ENCODE measurements at places on chromosomes 1 and 21.

DNA sequence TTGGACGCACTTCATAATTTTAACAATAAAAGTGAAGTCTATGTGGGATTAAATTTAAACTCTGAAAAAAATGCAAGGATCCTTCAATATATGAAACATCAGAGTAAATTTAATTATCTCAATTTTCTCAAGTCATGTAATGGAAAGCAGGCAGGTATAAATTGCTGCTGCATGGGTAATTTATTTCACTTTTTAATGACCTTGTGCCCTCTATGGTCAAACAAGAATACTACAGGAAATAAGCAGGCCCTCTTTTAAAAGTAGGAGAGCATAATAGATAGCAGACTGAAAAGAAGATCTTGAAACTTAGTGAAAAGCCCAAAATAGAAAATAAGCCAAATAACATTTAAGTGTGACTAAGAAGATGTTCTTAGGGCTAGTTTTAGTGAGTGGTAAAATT is 22.9 kb downstream of the BCAS2 start:
- H3K27ac ChIP-seq, result no peak overlapping the region
- H3K36me3 ChIP-seq, result no peaks in the 10 kb centered on the region
- DNase-seq, result peak; percentile 56
- H3K4me1 ChIP-seq, result no peaks in the 10 kb centered on the region
- no peak overlapping the region for H3K4me3 ChIP-seq

DNA sequence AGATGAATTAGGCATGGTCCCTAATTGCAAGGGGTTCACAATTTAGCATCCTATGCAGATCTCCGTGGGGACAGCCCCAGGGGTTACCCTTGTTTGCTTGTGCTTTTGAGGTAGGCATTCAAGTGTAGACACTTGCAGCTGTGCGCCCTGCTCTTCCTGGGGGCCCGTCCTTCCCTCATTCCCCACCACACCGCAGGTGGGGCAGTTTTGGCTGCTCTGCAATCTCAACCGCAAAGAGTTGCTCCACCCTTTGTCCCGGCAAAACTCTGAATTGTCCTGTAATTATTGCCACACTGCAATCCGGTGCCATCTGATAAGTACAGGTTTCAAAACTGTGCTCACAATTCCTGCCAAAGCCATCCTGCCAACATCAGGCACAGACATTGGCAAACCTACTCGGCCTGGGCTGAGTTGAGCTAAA is 65.4 kb upstream of the LYST start:
- H3K4me3 ChIP-seq, result no peak overlapping the region
- no peaks in the 10 kb centered on the region for H3K36me3 ChIP-seq
- H3K27ac ChIP-seq, result no peak overlapping the region
- DNase-seq, result no peak
- no peaks in the 10 kb centered on the region for H3K27me3 ChIP-seq

DNA sequence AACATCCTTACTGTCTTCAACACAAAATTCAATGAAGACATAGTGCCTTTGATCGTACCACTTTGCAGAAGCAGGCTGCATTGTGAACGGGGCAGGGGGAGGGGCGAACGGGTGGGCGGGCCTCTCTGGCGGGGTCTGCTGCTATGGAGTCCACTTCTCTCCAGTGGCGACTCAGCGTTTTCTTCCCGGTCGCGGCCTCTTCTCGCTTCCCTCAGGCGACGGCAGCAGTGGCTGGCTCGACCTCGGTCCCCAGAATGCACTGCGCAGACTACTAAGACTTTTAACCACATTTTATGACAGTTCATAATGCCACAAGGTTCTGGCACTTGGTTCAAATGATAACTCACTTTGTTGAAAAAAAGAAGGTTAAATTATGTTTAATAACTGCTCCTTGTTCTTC is 21.2 kb downstream of the GBP2 start:
- H3K27ac ChIP-seq, result no peak overlapping the region
- H3K27me3 ChIP-seq, result no peaks in the 10 kb centered on the region
- no peak overlapping the region for H3K4me3 ChIP-seq
- H3K4me1 ChIP-seq, result peaks cover 7% of the 10 kb centered on the region
- H3K36me3 ChIP-seq, result no peaks in the 10 kb centered on the region

- H3K4me3 ChIP-seq, result no peak overlapping the region
- no peak for DNase-seq
- H3K36me3 ChIP-seq, result no peaks in the 10 kb centered on the region
- peak overlapping the region; percentile 5 for H3K27ac ChIP-seq
- H3K4me1 ChIP-seq, result peaks cover 13% of the 10 kb centered on the region
Observed at GRCh38 chr1:193222056-193222615, 35.7 kb upstream of the B3GALT2 start.

DNA sequence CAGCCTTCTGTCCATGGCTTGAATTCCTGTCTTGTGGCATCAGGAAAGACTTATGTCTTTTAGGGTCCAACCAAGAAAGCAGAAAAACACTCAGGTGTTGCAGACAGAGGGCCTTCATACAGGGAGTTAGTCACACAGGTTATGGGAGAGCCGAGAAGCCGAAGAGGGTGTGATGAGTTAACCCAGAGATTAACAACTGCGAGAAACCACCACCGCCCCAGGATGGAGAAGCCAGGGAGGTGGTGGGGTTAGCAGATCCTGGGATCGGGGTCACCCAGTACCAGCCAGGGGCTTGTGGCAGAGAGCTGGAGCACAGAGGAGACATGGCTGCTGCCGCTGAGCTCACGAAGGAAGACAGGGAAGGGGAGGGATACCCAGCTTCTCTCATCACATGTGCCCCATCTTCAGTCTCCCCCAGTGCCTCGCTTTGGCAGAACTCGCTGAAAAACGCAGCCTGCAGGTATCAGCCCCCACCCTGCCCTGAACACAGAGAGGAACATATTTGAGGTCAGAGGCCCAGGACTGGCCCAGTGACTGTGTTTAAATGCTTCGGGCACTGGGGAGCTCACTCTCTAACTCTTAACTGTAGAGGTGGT is 58.7 kb downstream of the RUNX3 start:
- H3K27me3 ChIP-seq, result no peaks in the 10 kb centered on the region
- H3K4me3 ChIP-seq, result no peak overlapping the region
- no peaks in the 10 kb centered on the region for H3K36me3 ChIP-seq
- DNase-seq, result no peak
- H3K27ac ChIP-seq, result no peak overlapping the region

- H3K27ac ChIP-seq, result peak overlapping the region; percentile 98
- peaks cover 5% of the 10 kb centered on the region for H3K36me3 ChIP-seq
- DNase-seq, result peak; percentile 97
- peak overlapping the region; percentile 56 for H3K4me3 ChIP-seq
- peaks cover 64% of the 10 kb centered on the region for H3K4me1 ChIP-seq
Observed at GRCh38 chr1:43549921-43550597, 19.4 kb downstream of the PTPRF start.

- H3K4me1 ChIP-seq, result no peaks in the 10 kb centered on the region
- no peaks in the 10 kb centered on the region for H3K27me3 ChIP-seq
- DNase-seq, result peak; percentile 27
- H3K36me3 ChIP-seq, result no peaks in the 10 kb centered on the region
Observed at GRCh38 chr1:43822040-43822690, 111.4 kb upstream of the ARTN start.

DNA sequence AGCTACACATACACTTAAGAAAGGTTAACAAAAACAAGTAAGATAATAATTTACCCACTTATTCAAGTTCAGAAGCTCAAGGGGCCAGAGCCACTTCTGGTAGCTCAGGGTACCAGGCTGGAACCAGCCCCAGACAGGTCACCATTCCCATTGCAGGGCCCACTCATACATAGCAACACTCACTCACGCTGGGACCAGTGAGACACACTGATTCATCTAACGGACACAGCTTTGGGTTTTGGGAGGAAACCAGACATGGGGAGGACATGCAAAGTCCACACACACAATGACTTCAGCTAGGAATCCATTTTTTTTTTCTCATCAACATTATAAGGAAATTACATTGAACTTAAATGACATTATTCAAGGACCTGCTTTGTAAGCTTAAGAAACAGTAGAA is 169.1 kb downstream of the ZC3H11B start:
- H3K4me1 ChIP-seq, result no peaks in the 10 kb centered on the region
- H3K36me3 ChIP-seq, result no peaks in the 10 kb centered on the region
- H3K4me3 ChIP-seq, result no peak overlapping the region
- no peak for DNase-seq
- no peaks in the 10 kb centered on the region for H3K27me3 ChIP-seq

GRCh38 chr21:17921579-17922530 is 102.7 kb upstream of the C21orf91 start:
- no peaks in the 10 kb centered on the region for H3K27me3 ChIP-seq
- no peak overlapping the region for H3K27ac ChIP-seq
- H3K4me1 ChIP-seq, result no peaks in the 10 kb centered on the region
- no peaks in the 10 kb centered on the region for H3K36me3 ChIP-seq
- no peak for DNase-seq
- H3K4me3 ChIP-seq, result no peak overlapping the region

- H3K27me3 ChIP-seq, result no peaks in the 10 kb centered on the region
- DNase-seq, result no peak
- H3K4me3 ChIP-seq, result no peak overlapping the region
Observed at GRCh38 chr1:44644806-44645205, 29.5 kb downstream of the TMEM53 start.

GRCh38 chr1:186927884-186928283 is 99.1 kb downstream of the PLA2G4A start:
- H3K27ac ChIP-seq, result no peak overlapping the region
- no peaks in the 10 kb centered on the region for H3K4me1 ChIP-seq

- DNase-seq, result no peak
- H3K4me1 ChIP-seq, result peaks cover 74% of the 10 kb centered on the region
- H3K4me3 ChIP-seq, result peak overlapping the region; percentile 46
- peak overlapping the region; percentile 98 for H3K27ac ChIP-seq
- no peaks in the 10 kb centered on the region for H3K27me3 ChIP-seq
- no peaks in the 10 kb centered on the region for H3K36me3 ChIP-seq
Observed at GRCh38 chr1:66352792-66353191, 181.2 kb upstream of the SGIP1 start.

DNA sequence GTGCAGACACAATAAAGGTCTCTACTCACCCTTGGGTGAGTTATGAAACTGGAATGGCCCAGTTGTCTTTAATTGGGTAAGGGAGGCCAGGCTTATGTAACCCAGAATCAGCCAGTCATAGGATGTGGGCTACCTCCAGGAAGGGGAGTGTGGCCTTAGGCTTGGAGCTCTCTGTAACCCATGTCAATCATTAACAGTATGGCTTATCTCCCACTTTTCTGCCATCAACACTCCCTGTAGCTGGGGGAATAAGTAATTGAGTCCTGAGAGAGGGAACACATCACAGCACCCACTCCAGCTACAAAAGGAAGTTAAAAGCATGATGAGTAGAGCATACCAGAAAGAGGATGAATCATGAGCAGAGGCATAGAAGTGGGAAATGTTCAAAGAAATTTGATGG is 327.0 kb upstream of the DUSP10 start:
- no peak overlapping the region for H3K4me3 ChIP-seq
- no peak for DNase-seq
- no peaks in the 10 kb centered on the region for H3K27me3 ChIP-seq
- peaks cover 29% of the 10 kb centered on the region for H3K4me1 ChIP-seq
- H3K27ac ChIP-seq, result no peak overlapping the region
- H3K36me3 ChIP-seq, result no peaks in the 10 kb centered on the region

- no peak for DNase-seq
- H3K4me1 ChIP-seq, result no peaks in the 10 kb centered on the region
- H3K27ac ChIP-seq, result no peak overlapping the region
- no peaks in the 10 kb centered on the region for H3K27me3 ChIP-seq
- no peaks in the 10 kb centered on the region for H3K36me3 ChIP-seq
- H3K4me3 ChIP-seq, result no peak overlapping the region
Observed at GRCh38 chr1:33400153-33400911, 30.6 kb downstream of the PHC2 start.

- no peaks in the 10 kb centered on the region for H3K4me1 ChIP-seq
- no peak for DNase-seq
- H3K27ac ChIP-seq, result 0 out of 2 replicates have a peak overlapping the region, but pooled peaks have one; percentile 12
- no peaks in the 10 kb centered on the region for H3K36me3 ChIP-seq
- no peak overlapping the region for H3K4me3 ChIP-seq
Observed at GRCh38 chr1:32138965-32139364, 31.1 kb downstream of the KPNA6 start.

DNA sequence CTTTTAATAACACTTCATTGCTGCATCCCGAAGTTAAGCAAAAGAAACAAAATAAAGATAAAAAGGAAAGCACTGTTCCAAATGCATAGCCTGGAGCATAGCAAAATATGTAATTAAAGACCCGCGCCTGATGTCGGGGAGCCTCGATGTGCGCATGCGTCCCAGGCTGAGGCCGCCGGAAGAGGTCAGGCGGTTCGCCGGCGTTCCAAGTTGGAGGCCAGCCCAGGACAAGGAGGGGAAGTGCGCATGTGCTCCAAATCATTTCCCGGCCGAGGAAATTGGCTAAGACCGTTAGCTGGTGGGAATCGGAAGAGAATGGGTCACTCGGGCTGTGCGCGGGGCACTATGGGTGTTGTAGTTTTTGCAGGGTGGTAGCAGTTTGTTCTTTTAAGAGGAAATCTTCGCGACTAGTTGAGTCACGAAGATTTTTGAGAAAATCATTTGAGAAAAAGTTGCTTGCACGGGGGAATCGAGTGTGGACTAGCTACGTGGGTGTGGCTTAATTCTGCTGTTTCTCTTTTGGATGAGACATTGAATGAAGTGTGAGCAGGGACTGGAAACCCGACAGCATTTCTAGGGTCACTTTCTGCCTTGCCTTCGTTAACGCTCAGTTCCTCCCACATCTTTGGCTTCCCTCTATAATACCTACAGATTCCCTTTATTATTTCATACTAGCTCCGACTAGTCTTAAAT is 31.0 kb upstream of the CD1D start:
- H3K36me3 ChIP-seq, result no peaks in the 10 kb centered on the region
- no peak overlapping the region for H3K27ac ChIP-seq
- peaks cover 23% of the 10 kb centered on the region for H3K27me3 ChIP-seq
- peak; percentile 98 for DNase-seq
- H3K4me3 ChIP-seq, result peak overlapping the region; percentile 40
- peaks cover 11% of the 10 kb centered on the region for H3K4me1 ChIP-seq

DNA sequence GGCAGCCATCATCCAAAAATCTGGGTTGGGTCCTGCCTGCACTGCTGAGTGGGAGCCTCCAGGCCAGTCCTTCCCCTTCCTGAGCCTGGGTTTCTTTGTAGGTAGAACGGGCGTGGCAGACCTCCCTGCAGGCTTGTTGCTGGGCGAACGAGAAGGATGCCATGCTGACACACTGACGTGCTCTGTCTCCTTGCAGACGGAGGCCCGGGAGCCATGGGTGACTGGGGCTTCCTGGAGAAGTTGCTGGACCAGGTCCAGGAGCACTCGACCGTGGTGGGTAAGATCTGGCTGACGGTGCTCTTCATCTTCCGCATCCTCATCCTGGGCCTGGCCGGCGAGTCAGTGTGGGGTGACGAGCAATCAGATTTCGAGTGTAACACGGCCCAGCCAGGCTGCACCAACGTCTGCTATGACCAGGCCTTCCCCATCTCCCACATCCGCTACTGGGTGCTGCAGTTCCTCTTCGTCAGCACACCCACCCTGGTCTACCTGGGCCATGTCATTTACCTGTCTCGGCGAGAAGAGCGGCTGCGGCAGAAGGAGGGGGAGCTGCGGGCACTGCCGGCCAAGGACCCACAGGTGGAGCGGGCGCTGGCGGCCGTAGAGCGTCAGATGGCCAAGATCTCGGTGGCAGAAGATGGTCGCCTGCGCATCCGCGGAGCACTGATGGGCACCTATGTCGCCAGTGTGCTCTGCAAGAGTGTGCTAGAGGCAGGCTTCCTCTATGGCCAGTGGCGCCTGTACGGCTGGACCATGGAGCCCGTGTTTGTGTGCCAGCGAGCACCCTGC is 1.4 kb downstream of the GJA4 start:
- H3K4me1 ChIP-seq, result no peaks in the 10 kb centered on the region
- no peak overlapping the region for H3K27ac ChIP-seq

Data from GM23338 (cell line).